ENCODE measurements at places on chromosomes 5 and 9.
A peak's percentile ranks its signal among the peaks of the same experiment; 100 is the strongest.

DNA sequence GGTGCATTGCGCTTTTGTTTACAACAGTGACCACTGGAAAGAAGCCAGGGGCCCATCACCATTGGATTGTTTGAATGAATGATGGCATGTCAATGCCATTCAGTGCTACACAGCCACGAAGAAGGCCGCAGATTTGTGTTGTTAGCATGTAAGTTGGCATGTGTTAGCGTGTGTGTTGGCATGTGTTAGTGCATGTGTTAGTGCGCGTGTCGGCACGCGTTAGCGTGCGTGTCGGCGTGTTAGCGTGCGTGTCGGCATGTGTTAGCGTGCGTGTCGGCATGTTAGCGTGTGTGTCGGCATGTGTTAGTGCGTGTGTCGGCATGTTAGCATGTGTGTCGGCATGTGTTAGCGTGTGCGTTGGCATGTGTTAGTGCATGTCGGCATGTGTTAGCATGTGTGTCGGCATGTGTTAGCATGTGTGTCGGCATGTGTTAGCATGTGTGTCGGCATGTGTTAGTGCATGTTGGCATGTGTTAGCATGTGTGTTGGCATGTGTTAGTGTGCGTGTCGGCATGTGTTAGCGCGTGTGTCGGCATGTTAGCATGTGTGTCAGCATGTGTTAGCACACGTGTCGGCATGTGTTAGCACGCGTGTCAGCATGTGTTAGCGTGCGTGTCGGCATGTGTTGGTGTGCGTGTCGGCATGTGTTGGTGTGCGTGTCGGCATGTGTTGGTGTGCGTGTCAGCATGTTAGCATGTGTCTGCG is 15.3 kb upstream of the ANKRD33B start:
- no peak for DNase-seq

- DNase-seq: no peak
Measured at GRCh38 chr9:103799959-103800358, 294.1 kb upstream of the SMC2 start.

DNA sequence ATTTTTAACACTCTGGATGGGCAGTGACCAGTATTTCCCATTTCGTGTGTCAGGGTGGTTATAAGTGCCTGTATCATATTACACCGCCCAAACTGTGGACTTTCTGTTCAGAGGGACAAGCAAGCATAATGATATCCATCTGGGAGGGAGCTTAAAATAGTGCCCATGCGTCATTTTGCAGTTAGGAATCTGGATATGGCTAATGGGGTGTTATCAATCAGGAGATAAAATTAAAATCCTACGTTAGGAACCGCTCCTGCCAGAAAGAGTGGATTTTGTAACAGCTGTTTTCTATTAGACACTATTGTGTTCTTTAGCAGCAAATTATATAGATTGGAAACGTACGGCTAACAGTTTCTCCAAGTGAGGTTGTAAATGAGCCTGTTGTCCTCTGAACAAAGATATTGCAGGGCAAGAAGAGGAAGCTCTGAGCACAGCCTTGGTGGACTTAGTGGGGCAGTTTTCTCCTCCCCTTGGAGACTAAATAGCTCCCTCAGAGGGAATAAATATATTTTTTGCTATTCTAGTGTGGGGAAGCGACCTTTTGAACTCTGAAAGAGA is 160.4 kb downstream of the SPATA31D1 start:
- DNase-seq: no peak

GRCh38 chr9:29866556-29866955 is 2293.3 kb upstream of the C9orf72 start:
- no peak for DNase-seq

DNA sequence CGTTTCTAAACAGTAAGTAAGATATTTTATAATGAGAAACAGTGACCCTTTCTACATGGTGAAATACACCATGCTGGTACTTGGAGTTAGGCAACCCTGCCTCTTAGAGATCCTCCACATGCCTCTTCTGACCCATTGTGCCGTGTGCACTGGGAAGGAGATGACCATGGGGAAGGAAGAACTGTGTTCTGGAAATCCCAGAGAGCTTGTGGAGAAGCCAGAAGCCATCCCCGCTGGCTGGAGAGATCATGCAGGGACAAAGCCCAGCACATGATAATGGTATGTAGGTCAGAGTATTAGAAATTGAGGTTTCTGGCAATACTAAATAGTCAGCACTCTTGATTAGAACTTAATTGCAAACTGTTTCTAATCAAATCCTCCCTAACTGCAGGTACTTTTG is 307.3 kb downstream of the FBXL7 start:
- no peak for DNase-seq

- no peak for DNase-seq
Measured at GRCh38 chr5:151469992-151470391, 22.6 kb downstream of the SLC36A1 start.

- no peak for DNase-seq
Measured at GRCh38 chr9:13952906-13953305, 361.0 kb downstream of the NFIB start.

- DNase-seq: no peak
Measured at GRCh38 chr5:127260686-127261085, 29.9 kb upstream of the MEGF10 start.

GRCh38 chr5:125375143-125375542 is 628.7 kb upstream of the ZNF608 start:
- no peak for DNase-seq

DNA sequence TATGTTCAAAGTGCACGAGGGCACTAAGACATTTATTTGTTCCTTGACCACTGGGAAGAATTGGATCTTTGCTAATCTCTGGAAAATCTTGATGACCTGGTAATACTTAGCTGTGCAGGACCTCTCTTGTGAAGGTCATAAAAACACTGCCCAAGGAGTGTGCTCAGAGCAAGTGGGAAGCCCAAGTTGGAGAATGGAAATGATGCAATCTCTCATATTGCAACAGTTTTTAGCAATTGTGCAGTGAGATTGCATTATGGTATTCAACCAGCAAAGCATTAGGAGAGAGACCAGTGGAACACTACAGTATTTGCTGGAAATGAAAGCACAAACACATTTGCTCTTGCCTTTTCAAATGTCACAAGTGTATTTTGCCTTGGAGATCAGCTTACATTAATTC is 34.5 kb downstream of the TXNDC8 start:
- no peak for DNase-seq

DNA sequence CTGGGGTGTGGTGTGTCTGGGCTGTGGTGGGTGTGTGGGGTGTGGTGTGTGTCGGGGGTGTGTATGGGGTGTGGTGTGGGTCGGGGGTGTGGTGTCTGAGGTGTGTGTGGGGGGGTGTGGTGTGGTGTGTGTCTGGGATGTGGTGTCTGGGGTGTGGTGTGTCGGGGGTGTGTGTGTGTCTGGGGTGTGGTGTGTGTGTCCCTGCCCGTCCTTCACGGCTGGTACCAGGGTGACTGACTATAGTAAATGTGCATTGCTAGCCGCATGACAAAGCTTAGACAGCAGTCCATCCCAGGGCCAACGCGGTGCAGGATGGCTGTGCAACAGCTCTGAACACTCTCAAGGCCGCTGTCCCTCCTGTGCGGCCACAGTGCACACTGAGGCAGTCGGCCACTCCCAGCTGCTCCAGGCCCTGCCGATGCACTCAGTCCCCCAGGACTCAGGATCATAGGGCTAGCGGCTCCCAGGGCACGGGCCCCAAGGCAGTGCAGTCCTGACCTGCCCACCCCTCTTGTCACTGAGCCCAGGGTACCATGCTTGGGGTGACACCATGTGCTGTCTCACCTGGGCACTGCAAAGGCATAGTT is 54.0 kb downstream of the SECISBP2 start:
- DNase-seq: peak; percentile 33

DNA sequence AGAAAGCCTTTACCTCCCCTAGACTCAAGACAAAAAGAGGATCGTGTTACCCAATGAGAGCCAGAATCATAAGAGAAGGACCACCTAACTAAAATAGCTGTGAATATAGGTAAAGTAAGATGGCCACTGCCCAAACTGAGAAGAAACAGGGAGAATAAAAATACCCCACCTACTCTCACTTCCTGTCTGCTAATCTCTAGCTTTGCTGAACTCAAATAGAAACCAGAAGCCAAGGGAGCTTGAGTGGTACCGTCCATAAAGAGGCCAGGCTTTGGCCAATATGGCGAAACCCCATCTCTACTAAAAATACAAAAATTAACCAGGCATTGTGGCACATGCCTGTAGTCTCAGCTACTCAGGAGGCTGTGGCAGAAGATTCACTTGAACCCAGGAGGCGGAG is 123.0 kb upstream of the FST start:
- no peak for DNase-seq

DNA sequence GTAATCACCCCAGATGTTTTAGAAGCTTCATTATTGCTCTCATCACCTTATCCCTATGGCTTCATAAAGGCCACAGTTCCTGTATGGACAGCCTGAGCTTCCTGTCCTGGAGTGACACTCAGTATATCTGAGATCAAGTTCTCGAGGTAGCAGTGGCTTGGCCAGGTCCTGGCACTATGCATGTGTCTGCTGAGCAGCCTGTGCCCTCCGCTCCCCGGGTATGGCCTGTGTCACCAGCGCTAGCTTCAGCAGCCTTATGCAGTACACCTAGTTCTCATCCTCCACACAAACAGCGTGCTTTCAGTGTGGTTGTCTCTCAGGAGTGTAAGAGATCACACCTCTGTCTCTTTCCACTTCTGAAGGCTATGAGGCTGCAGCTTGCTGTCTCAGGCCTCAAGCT is 514.7 kb downstream of the DIRAS2 start:
- DNase-seq: no peak

DNA sequence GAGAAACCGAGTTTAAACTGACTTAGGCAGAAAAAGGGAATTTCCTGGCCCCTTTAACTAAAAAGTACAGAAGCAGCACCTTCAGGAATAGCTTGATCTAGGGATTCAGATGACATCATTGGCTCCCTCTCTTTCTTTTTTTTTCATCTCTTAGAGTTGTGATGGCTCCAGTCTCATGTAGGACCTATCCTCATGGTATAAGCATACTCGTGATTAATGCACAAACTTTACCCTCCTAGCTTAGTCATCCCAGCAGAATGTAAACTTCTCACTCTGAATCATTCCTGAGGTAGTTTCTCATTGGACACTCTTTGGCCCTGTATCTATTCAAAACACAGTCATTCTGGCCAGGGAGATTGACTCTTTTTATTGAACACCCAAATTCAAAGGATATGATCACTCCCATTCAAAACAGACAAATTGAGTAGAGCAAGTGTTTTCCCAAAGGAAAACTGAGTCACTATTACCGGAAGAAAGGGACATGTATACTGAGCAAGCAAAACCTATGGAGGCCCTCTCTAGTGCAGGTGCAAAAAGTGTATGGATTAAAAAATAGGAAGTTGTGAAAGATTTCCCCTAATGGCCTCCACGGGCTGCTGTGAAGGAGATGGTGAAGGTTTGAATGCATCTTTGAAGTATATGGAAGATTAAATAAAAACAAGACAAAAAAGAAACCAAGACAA is 27.6 kb upstream of the SMIM23 start:
- DNase-seq: no peak

GRCh38 chr9:26358836-26359235 is 533.8 kb downstream of the CAAP1 start:
- no peak for DNase-seq

DNA sequence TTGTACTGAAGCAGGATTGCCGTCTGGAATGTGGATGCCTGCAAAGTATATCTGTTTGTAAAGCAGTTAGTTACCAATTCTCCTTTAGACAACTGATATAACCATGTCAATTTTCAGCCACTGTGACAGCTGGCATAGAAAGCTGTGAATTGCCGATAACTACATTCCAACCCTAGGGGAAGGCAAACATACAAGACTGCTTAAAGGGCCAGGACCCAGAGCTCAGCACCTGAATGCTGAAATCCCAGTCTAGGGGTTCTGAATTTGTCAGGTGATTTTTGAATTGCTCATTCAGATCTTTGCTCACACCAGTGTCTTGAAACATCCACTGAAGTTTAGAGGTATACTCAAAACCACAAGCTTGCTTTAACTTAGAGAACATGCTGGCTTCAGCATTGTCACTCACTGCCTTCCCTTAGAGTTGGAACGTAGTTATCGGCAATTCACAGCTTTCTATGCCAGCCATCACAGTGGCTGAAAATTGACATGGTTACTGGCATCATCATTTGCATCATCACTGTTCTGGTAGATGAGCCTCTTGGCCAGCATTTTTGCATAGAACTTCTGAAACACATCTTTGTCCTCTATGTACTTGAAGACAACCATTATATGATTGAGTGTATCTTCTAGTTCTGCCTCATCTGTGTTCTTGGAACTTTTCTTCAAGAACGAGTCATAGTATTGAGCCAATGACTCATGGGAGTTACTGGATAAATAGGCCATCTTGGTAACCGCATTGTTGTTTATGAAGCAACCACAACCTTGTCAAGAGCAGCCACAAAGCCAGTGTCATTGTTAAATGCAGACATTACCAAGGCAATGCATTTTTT is 82.1 kb downstream of the CCDC192 start:
- DNase-seq: no peak

GRCh38 chr9:76598981-76599380 is 140.0 kb downstream of the GCNT1 start:
- DNase-seq: no peak

DNA sequence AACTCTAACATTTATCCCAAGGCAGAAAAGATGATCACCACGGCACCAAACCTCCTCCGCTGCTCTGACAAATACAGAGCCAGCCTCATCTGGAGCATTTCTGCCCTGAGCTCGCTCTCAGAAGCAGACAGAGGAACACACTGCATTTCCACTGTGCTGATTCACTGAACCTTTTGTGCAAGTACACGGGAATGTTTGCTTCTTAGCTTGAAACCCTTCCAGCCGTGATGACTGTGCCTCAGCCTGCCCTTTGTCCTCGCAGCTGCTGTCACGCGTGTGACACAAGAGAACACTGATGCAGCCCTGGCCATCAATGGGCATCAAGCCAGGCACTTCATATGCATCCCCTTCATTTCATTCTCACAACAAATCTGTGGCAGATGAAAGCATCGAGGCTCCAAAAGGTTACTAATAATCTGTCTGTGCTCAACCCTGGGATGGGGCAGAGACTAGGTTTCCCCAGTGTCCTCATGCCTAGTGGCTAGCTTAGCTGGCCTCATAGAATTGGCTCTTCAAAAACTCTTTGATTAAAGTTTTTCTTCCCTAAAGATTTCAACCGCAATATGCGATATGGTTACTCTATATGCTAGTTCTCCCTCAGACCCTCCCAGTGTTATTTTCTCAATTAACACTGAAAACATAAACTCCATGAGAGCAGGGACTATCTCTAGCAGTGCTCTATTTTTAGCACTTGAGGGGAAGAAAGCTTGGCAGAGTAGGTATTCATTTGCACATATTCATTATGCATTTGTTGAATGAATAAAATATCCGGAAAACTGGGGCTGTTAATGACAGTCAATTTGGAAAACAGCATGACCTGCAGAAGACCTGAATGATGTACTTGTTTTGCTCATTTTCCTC is 7.3 kb downstream of the CDC14B start:
- no peak for DNase-seq

DNA sequence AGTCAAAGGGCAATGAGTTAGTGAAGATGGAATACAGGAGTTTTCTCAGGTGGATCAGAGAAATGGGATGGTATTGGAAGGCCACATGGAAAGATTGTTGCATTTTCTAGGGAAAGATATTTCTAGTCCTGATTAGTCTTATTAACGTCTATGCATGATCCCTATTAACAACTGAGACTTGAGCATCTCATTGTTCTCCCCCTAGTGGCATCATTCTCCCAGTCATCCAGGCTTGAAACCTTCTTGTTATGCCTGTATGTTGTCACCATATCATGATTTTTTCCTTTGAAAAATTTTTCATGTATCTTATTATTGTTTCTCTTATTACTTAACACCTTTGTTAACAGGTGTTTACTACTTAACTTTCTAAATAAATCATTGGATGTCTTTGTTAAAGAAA is 34.4 kb downstream of the KIF2A start:
- DNase-seq: no peak
